ENCODE measurements at places on chromosomes 5 and 9.

DNA sequence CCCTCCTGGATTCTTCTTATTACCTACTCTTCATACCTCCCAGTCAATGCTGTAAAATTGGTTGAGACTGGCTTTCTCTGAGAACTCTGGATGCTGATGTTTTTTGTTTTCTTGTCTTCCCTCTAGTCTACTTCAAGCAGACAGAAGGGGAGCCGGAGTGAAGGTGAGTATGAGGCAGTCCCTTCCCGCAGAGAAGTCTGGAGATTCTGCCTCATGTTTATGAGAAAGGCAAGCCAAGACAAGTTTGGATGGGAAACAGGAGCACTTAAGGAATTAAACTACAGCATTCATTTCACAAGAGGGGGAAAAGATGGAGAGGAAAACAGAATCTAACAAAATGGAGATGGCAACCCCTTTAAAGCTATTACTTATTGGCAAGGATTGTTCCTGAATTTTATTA lies 246.1 kb downstream of the TRIM32 start:
- DNase-seq, result no peak

DNA sequence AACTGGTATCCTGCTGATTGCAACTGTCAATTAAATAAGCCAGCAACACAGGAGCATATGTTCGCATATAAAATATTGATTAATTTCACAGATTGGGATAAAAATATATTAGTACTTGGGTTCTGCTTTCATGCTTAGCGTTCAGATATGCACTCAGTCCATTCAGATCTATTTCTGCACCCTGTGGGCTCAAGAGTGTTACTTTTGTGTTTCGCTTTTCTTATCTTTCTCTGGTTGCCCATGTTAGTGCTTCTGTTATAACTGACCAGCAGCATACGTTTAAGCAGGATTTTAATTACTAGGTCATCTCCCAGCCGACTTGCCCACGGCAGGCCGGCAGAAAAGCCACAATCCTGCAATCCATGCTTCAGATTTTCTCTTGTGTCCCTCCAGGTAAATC lies 289.1 kb downstream of the EBF1 start:
- DNase-seq, result no peak

GRCh38 chr5:43051684-43052083 lies 11.6 kb upstream of the ANXA2R start:
- no peak for DNase-seq

DNA sequence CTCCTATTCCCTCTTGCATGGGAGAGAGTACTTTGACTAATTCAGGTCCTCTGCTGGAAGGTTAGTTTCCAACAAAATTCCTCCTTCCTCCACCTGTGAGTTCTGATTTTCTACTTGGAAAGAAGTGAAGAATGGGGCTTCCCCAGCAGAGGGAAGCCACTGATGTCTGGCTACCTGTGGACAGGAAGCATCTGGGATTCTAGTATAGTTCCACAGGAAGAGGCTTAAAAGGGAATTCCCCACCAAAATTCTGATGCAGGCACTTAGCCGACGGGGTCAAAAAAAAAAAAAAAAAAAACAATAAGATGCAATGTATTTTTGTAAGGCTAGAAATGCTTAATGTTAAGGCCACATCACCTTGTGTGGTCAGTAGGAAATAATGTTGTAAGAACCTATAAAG lies 33.4 kb downstream of the PCDHGC5 start:
- no peak for DNase-seq

DNA sequence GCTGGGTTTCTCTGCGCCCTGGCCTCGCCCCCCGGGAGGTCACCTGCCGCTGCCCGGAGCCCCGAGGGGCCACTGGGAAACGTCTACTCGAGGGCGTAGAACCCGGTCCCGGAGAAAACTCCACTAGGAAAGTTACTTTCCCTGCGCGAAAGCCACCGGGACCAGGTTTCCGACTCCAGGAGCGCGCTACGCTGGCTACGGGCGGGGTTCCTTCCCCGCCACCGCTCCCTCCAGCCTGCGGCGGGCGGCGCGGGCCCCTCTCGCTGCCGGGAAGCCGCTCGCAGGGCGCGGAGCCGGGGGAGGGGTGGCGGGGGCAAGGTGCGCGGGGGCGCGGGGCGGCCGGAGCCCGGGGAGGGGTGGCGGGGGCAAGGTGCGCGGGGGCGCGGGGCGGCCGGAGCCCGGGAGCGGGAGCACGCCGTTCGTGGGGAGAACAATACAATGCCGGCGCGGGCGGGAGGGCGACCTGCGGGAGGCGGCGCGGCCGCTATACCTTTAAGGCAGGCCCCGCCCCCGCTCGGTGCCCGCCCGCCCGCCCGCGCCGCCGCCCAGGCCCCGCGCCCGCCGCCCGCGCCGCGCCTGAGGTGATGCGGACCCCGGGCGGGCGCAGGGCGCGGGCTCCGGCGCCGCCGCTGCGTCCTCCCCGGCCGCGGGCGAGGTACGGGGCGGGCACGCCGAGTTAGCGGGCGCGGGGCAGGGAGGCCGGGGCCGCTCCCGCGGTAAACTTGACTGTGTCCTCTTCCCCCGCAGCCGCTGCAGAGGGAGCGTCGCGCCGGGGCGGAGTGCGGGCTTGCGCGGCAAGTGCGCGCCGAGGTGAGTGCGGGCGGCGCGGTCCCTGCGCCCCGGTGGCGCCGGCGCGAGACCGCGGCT lies 278.1 kb downstream of the AOPEP start:
- DNase-seq, result no peak

- DNase-seq, result no peak
Observed at GRCh38 chr9:87270221-87270847, 227.3 kb upstream of the DAPK1 start.

DNA sequence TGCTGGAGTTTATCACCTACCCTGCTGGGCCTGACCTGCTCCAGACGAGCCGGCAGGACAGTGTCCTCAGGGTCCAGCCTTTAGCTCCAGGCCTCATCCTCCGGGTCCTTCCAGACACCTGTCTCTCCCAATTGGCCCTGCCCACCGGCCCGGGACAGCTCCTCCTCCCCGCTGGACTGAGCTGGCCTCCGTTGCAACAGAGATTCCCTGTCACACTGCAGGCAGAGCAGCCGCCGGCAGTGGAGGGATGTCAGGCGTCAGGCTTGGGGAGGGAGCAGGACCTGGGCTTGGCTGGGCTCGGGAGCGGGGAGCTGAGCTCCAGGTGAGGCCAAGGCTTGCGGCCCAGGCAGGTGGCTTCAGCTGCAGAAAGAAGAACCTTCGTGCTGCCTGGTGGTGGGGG lies 1.7 kb downstream of the KCNT1 start:
- no peak for DNase-seq

DNA sequence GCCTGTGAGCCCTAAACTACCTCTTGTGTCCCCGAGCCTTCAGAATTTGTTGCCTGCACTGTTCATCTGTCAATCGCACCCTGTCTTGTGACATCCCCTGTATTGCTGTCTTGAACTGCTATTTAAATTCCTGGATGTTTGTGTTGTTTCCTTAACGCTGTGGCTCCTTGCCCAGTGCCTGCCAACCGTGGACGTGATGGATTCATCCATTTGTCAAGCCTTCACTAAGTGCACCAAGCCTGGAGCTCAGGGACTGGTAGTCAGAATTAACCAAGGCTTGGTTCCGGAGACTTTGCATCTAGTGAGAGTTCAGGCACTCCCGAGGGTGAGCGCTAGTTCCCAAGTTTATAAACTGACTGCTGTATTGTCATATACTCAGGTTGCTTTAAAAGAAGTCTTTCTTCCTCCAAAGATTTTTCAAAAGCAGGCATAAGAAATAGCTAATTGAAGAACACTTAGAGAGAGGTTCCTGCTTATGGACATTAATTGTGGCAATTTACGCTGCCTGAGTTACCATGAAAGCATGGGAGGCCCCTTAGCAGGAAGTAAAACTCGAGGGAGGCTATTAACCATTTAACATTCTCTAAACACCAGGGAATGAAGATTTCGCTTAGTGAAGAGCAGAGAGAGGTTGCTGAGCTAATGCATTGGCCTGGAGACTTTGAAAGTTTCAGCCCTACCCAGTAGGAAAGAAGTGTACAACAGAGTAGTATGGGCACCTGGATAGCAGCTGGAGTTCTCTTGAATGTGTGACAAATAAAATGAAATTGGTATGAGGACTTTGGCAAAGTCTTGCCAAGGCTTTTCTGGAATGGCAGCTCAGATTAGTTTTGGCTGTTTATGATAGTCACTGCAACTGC lies 29.0 kb downstream of the RGS3 start:
- no peak for DNase-seq

GRCh38 chr5:110354311-110354710 lies 372.2 kb downstream of the TMEM232 start:
- DNase-seq, result no peak

DNA sequence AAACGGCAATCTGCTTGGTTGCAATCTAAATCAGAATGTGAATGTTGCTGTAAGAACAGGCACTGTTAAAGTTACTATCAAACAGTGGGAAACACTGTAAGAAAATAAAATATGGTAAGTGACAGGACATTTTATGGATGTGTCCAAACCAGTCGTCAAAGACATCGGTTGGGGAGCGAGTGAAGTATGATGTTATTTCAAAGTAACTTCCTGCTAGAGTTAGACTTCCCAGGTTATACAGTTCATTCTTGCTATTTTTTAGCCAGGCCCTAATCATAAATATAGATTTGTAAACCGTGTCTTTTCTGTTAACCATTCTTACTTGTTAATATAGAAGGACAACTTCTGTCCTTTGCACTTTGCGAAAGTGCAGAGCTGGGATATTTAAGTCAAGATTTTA lies 30.2 kb downstream of the LIX1 start:
- DNase-seq, result no peak

- no peak for DNase-seq
Observed at GRCh38 chr9:5361326-5362010, 21.8 kb upstream of the RLN1 start.

DNA sequence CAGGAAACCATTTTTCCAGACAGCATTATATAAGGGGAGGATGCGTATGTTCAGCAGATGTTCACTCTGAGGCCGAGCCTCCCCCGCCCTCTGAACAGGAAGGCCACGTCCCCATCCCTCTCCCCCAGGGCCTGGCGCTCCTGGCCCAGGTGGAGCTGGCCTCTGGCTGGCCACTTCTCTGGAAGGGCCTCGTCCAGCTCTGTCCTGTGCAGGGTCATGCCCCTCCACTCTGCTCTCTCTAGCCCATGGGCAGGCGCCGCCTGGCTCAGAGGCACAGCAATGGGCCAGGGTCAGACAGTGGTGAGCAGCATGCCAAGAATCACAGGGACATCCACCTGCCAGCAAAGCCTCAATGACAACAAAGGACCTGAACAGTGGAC lies 34.2 kb downstream of the ADAMTS2 start:
- no peak for DNase-seq

GRCh38 chr5:124310453-124310852 lies 436.0 kb downstream of the ZNF608 start:
- DNase-seq, result no peak

DNA sequence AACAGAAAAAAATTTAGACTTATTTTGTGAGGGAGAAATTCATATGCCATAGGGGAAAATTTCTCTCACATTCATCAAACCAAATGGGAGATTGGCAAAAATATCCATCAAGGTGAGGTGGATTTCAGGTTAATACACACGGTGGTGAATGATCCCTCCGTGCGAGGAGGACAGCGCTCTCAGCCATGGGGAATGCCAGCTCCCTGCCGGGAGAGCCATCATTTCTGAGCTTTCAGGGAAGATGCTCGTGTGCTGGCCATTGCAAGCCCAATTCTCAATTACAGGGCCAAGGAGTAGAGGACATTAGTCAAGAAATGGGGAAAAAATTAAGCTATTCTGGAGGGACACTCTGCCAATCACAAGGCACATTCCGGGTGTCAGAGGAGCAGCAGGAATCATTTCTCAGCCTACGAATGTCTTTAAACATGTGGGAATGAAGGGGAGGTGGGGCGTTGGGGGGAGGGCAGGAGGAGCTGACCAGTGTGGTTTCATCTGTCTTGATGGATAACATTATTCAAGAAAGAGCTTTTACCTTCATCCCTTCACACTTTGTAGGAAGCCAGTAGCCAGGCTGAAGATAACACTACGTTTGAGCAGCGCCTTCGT lies 165.5 kb downstream of the DAB2IP start:
- DNase-seq, result no peak

DNA sequence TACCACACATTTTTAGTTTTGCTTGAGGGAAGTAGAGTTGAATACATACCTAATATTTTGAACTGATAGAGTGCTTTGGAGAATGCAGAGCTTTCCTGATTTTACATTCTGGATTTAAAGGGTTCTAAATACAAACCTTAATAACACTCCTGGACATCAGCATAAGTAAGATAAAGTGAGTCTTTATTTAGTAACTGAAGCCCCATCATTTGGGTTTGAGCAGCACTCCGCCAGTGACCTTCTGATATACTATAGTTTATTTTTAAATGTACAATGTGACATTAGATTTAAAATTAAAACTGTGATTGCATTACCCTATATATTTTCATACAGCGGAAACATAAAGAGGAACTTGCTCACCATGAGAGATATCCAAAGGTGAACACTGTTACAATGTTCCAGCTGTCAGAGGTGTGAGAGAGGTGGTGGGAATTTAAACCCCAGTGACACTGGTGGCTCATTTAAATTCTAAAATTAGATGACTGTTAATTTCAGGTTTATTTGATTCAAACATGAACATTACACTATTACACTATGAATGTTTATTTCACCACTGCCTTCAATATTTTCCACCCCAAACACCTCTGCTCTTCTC lies 203.0 kb upstream of the PCSK5 start:
- no peak for DNase-seq

- no peak for DNase-seq
Observed at GRCh38 chr5:102539996-102540728, 41.4 kb upstream of the SLCO6A1 start.

GRCh38 chr5:35319333-35320002 lies 89.2 kb upstream of the PRLR start:
- DNase-seq, result no peak

GRCh38 chr9:110579034-110579861 lies at the start of gene SVEP1:
SVEP1 (minus strand) TSS chr9:110579741; CDS start chr9:110579543, 198 bp downstream.
- DNase-seq, result no peak

- no peak for DNase-seq
Observed at GRCh38 chr5:449151-449550, 6.2 kb downstream of the EXOC3 start.

GRCh38 chr5:13412040-13412595 lies 532.4 kb downstream of the DNAH5 start:
- DNase-seq, result no peak

- DNase-seq, result no peak
Observed at GRCh38 chr9:128162215-128163026, 2.4 kb downstream of the BBLN start.

DNA sequence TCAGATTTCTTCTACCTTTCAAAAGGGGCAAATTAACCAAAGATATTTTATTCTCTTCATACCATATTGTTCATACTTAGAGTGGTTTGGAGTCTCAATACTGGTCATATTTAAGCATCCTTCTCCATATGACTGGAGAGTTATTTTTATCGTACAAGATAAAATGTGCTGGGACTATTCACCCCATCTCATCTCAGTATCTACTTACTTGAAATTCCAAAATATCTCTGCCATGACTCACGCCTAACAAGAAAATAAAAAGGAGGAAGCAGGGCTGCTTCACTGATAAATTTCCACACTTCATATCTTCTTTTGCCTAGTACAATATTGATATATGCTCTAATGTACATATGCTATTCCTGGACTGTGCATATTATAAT lies 277.9 kb upstream of the CDH9 start:
- no peak for DNase-seq
